Activated T-helper 2 cell treated with anti-CD3 and anti-CD28 coated beads, Interferon-gamma antibody, Interleukin-2, Interleukin-4, amounts not matched to agents 10 μg/mL and 5 μg/mL and 100 μg/mL, durations not matched to agents 14 hours and 24 hours and 36 hours (primary cell): ENCODE measurements at places on chromosomes 2 and 18. TPM values are rescaled to one million over a fixed set of nuclear protein-coding genes. Genes with fewer than 3 reads are reported as not detected.

GRCh38 chr2:221096706-221097567 is 475.2 kb downstream of the EPHA4 start:
- no peak for DNase-seq

DNA sequence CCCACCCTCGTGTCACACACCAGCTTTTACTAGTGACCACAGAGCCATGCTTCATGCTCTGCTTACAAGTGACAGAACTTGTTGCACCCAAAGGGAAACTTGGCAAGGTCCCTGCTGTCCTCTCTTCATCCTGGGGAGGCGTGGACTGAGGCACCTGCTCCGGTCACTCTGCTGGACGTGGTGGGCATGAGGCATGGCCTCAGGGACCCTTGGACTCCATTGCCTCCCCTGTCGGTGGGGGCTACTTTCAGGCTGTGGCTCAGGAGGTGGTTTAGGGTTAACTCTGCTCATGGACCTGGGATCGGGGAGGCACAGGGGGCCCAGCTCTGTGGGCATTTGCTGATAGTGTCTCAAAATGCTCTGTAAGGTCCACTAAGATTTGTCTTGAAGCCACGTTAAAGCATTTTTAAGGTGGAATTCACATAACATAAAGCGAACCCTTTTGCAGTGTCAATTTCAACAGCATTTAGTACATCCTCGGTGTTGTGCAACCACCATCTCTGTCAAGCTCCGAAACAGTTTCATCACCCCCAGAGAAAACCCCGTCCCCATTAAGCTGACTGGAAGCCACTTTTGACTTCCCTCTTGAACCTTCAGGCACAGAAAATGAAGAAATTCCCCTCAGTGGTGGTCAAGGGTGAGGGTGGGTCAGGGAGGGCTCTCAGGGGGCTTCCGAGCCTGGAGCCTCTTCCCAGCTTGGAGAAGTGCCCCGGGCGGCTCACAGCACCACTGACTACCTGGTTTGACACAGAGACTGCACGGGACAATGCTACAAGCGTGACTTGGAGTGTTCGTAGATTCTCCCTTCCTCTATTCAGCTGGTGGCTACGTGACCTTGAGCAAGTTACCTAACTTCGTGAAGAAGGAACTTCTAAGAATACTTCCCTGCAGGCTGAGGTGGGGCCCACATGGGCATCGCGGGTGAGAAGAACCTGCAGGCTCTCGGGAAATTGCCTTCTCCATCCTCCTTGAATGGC is 100.0 kb upstream of the HDAC4 start:
- no peak for DNase-seq

The SCG2 gene
- 0.07 TPM in 1 of 2 replicates, not detected in the other for total RNA-seq

- no peak for DNase-seq
These were observed 103.7 kb upstream of the HNRNPA3 start for GRCh38 chr2:177108890-177109289.

DNA sequence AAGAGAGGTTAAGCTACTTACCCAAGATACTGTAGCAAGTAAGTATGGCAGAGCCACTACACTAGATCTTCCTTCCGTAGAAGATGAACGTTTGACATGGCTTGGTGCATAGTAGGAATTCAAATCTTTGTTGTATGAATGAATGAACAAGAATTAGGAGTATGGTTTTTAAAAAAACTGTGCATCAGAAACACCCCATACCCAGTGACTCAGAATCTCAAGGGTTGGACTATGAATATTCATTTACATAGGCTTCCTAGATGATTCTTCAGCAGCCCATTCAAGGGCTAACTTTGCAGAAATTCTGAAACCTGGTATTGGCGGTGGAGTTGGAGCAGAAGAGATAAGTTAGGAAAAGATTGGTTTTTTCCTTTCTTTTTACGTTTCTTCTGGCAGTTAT is 5.4 kb downstream of the ACTR3 start:
- no peak for DNase-seq

The MDH1B gene
- total RNA-seq: 0.25 and 0.55 TPM in 2 replicates

DNA sequence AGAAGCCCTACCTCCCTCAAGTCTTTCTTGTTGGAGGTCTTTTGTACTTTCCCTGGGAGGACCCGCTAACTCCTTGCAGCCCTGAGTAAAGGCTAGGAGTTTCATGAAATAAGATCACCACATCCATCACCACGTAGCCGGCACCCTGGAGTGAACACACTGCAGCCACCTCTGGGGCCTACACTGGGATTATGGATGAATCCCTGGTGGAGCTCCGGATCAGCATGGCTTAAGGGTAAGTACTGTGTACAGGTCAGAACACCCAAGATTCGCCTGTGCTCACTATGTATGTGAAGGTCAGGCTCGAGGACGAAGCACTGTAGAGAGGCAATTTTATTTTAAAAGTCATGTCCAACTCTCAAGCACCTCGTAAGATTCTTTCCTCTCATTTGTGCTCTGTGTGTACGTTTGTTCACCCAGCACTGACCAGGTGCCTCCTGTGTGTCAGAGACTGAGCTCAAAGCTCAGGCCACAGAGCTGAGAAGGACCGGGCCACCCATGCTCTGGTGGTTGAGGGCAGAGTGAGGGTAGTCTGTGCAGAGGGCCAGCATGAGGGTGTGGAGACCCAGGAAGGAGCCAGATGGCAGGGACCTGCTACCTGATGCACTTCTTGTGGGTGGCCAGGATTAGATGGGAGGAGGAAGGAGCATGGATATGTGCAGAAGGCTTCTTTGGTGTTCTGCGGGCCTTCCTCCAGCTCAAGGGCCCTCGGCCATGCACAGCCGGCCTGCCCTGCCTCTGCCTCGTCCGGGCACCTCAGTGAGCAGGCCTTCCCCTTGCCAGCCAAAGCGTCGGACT is 66.7 kb upstream of the TFCP2L1 start:
- DNase-seq: no peak

The CRYGD gene
- not detected in 2 replicates for total RNA-seq

- no peak for DNase-seq
These were observed 2.8 kb upstream of the OTOS start for GRCh38 chr2:240143276-240143675.

DNA sequence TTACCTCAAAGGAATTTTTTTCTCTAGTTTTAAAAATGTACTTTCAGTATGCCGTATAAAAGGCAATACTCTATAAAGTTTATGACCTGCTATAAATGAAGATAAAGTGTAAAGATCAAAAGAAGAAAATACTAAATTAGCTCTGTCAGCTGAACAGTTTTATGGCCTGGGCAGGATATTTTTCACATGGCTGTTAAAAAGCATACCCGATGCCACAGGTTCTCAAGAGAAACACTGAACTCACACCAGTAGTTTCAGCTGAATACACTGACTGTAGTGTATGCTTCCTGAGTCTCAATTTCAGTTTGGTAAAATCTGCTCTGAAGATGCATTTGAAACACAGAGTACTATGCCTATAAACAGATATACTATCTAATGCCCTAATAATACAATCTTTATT is 126.0 kb downstream of the PIGN start:
- DNase-seq: no peak

GRCh38 chr2:97735161-97735561 is 21.8 kb downstream of the ZAP70 start:
- DNase-seq: no peak

DNA sequence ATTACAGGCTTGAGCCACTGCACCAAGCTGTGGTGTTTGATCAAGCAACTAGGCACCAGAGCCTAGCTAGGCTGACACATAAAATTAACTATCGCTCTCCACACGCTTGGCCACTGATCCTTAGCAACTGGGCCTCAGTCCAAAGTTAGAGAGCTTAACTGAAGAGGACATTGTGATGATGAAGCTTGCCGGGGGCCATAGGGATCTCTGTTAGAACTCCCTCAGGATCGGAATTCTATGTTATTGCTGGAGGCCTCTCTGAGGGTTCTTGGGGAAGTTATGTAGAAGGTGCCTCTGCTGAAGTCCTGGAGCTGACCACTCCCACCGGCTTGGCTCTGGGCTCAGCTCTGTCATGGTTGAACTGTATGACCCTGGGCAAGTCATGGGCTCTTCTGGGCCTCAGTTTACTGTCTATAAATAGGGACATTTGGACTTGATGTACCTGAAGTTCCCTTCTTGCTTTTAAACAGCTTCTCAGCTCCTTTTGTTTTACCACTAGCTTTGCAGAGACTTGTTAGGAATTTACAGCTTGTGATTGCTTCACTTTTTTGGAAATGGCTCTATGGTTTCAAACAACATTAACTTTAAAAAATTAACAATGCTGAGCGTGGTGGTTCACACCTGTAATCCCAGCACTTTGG is 44.1 kb downstream of the GATA6 start:
- no peak for DNase-seq

GRCh38 chr2:135152361-135152760 is 100.3 kb downstream of the RAB3GAP1 start:
- no peak for DNase-seq

- no peak for DNase-seq
These were observed 155.7 kb upstream of the TCF4 start for GRCh38 chr18:55743736-55744135.

DNA sequence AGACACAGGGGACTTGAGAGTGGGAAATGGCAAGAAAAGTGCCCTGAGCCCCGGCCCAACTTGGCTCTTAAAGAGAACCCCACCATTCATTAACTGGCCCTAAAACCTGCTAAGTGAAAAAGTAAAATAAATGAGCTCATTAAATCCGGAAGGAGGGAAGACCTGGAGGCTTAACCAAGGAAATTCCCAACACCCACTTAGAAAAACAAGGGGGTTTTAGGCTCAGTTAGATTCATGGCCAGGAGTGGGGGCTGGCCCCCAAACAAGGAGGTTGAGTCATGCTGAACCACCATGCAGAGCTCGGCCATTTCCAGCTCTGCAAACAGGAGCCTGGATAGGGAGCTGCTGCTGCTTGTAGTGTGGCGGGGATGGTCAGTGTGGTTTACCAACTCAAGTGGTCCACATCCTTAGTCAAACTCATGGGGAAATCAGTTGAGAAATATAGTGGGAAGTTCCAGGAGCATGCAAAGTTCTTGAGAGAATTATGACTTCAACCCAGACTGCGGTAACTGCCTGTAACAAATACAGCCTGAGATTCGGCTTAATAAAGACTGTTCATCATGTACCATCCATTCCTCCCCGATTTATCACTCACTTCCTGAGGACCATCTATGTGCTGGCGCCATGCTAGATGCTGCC is 39.7 kb upstream of the MRPL19 start:
- no peak for DNase-seq

DNA sequence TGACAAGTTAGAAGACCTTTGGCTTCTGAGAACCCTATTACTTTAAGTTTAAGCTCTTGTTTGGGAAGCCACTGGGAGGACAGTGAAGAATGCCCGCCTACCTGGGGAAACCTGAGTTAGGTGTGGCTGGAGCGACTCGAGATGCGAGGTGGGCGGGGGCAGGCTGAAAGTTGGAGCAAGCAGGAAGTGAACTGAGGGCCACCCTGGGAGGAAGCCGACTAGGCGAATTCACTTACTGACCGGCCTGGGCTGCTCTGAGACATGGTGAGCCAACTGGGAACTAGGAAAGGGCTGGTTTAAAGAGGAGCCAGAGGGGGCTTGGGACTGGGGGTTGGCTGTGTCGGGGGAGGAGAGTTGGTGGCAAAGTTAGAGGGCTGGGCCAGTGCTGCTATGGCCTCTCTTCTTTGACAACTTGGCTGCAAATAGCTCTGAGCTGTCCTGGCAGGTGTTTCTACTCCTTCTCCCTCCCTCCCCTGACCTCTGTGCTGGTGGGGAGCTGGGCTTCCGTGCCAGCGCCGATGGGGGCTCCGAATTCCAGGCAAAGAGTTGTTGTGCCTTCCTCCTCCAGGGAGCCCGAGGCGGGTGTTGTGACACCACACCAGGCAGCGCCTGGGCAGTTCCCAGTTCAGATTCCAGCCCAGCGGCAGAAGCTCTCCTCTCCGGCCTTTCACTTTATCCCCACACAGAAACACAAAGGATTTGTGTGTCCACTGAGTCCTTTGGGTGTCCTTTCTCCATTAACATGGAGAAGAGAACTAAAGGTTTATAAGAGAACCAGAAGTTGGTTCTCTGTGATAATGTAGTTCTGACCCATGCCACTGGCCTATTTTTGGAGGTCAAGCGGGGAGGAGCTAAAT is at the start of gene VAMP8:
VAMP8 (plus strand) TSS at position 201 of the 857 bp plus-strand sequence; CDS start at position 262, 61 bp downstream.
- peak; percentile 45 for DNase-seq

The ZNF385B gene
- total RNA-seq: not detected in 2 replicates

The AFF3 gene
- total RNA-seq: 1.4 and 1.7 TPM in 2 replicates

GRCh38 chr2:85694052-85695025 is at the start of gene GNLY:
Gene GNLY (plus strand): TSS chr2:85694358. CDS start chr2:85694419, 61 bp downstream.
- no peak for DNase-seq

DNA sequence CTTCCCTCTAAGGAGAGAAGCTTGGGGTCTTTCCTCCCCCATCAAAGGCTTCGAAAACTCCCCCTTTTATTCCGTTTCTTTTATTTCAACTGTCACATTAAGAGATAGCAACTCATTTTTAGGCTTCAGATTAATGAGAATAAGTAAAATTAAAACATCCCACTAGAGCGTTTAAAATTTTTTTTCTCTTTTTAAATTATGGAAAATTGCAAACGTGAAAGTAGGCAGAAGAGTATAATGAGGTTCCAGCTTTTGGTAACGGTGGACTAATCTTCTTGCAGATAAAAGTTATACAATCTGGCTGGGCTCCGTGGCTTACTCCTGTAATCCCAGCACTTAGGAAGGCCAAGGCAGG is 21.9 kb upstream of the RMP24 start:
- no peak for DNase-seq

The TBR1 gene
- total RNA-seq: 0.02 TPM in 1 of 2 replicates, not detected in the other

The SERPINB13 gene
- total RNA-seq: not detected in 2 replicates

The BCL2 gene
- 76.1 and 79.0 TPM in 2 replicates for total RNA-seq

DNA sequence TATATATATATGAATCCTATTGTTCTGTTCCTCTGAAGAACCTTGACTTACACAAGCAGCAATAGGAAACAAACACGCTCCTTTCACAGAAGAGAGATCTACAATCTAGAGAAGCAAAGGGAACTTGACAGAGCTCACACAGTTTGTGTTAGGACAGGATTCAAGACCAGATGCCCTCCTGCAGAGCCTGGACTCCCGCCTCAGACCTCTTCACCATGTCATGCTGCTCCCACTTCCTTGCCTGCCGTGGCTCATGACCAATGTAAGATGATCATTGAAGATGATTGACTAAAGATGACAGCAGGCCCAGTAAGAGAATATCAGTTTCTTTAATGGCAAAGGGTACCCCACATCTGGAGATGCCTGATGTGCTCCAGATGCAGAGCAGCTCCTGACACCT is 111.2 kb upstream of the AGAP1 start:
- DNase-seq: no peak

DNA sequence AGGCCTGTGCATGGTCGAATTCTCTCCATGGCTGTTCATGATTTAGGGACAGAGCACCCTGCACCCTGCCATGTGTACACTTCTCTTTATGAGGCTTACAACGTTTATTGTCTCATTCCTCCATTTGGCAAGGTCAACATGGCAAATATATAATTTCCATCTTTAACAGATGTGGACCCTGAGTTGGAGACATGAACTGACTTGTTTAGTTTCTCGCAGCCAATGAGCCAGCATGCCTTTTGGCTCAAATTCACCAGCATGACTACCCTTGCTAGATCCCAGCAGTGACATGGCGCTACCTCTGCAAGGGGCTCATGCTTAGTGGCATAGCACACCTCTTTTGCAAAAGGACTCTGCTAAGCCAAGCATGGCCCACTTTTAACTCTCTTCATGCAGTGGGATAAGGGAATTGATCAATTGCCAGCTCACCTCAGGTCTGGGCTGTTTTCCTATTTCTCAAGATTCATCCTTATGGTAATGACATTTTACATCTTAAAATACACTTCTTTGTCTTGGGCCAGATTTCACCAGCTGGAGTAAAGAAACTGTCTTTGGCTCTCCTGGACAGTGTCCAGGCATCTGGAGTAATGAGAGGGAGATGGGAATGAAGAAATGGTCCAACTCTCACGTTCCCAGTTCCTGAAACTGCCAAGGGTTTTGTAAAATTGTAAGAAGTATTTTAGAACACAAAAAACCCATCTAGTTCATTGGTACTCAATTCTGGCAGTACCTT is 159.5 kb downstream of the SETBP1 start:
- no peak for DNase-seq

The WNT6 gene
- not detected in 2 replicates for total RNA-seq

- DNase-seq: no peak
These were observed 5.8 kb upstream of the COLEC12 start for GRCh38 chr18:506264-506663.
